ENCODE measurements at places on chromosomes 12 and 14. TPM values are rescaled to one million over a fixed set of nuclear protein-coding genes. Genes with fewer than 3 reads are reported as not detected.

DNA sequence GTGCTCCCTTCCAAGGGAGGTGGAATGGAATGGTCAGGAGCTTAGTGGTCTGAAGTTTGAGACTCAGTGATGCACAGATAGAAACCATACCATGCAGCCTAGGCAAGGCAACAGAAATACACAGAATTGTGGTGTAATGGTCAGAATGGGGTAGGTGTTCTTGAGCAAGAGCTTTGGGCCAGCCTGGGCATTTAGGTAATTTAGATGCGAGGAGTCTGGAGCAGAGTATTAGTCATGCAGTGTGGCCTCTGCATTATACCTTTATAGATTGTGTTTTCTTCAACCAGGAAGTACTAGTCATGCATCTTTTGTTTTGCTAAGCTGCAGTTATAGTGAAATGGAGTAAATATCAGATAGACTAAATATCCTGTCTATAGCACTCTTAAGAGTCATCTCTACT is 118.3 kb downstream of the DAAM1 start:
- no peak for DNase-seq

- no peak for DNase-seq
Measured at GRCh38 chr12:92989715-92990484, 60.8 kb upstream of the EEA1 start.

SMCO2 gene
- not detected for polyA plus RNA-seq

- no peak for DNase-seq
Measured at GRCh38 chr12:128091101-128091720, 175.8 kb upstream of the TMEM132C start.

GRCh38 chr14:53542732-53543131 is 389.6 kb upstream of the DDHD1 start:
- DNase-seq: peak; percentile 50

DNA sequence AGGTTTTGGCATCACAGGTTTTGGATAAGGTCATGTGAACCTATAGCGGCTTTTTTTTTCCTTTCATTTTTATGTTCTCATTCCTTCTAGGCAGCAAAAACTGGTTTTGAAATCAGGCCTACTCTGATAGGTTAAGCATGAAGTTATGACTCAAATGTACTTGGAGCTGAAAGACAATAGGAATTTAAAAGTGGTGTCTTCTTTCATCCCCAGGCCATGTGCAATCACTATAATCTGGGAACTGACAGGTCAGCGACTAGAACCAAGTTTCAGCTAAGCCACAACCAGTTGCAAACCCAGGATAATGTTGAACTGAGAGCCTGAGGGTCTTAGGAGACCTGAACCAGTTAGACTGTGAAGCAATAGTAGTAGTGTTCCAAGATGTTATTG is 74.3 kb downstream of the ANO6 start:
- no peak for DNase-seq

GRCh38 chr14:95068080-95068479 is 89.2 kb downstream of the DICER1 start:
- DNase-seq: no peak

DNA sequence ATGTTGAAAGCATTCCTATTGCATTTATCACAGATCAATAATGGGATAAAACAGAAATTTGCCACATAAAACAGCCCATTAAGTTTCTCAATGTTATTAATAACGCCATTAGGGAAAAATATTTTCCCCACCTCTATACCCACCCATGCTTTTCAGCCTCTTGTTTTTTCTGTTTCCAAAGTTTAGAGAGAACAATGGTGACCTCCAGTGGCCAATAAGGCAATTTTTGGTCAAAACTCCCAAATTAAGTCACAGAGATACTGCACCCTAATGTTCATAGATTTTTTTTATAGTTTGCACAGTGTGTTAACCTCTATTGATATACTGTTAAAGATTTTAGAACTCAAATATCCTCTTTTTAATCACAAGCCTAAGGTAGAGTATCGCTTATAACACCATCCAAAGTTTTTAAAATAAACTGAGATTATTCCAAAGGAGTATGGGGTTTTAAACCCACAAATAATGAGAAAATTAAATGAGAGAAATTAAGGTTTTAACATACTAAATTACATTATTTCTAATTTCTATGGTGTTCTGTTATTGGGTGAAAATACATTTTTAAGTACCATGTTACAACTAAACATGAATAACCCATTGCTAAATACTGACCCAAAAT is 184.7 kb upstream of the DCN start:
- no peak for DNase-seq

DNA sequence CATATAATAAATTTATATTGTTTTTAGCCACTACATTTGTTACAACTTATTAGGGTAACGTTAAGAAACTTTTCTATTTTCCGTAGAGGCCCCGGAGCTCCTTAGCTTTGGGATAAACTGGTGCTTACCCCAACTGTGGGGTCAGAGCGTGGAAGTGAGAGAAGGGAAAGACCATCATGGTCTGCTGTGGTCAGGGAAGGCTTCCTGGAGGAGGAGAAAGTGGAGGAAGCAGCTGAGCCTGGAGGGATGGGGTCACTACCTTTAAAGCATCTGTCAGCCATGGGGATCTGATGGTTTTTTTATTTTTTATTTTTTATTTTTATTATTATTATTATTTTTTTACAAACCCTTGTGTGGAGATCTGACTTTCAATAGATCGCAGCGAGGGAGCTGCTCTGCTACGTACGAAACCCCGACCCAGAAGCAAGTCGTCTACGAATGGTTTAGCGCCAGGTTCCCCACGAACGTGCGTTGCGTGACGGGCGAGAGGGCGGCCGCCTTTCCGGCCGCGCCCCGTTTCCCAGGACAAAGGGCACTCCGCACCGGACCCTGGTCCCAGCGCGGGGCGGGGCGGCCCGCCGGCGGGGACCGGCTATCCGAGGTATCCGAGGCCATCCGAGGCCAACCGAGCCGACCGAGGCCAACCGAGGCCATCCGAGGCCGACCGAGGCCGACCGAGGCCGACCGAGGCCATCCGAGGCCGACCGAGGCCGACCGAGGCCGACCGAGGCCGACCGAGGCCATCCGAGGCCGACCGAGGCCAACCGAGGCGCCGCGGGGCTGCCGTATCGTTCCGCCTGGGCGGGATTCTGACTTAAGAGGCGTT is 1101.2 kb upstream of the TMEM132C start:
- DNase-seq: peak; percentile 27

- no peak for DNase-seq
Measured at GRCh38 chr14:84436528-84436927, 1093.4 kb upstream of the FLRT2 start.

GRCh38 chr12:46149079-46149464 is 119.8 kb downstream of the SLC38A1 start:
- no peak for DNase-seq

- no peak for DNase-seq
Measured at GRCh38 chr12:121085069-121085468, 46.0 kb upstream of the OASL start.

CELA1 gene
- polyA plus RNA-seq: not detected

DNA sequence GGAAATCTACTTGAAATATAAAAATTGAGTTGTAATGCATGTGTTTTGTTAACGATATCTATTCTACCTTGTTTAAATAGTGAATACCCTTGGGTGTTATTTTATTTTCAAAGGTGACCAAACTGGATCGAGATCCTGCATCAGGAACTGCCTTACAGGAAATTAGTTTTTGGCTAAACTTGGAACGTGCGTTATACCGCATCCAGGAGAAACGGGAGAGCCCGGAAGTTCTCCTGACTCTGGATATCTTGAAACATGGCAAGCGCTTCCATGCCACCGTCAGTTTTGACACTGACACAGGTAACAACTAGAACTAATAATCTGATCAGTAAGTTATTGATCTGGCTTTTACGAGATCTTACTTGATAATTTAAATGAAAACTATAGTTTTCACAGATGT is 15.9 kb downstream of the DYNC1H1 start:
- DNase-seq: no peak

SERPINA9 gene
- polyA plus RNA-seq: not detected

GRCh38 chr12:47820631-47821345 is 1.1 kb upstream of the HDAC7 start:
- DNase-seq: no peak

DNA sequence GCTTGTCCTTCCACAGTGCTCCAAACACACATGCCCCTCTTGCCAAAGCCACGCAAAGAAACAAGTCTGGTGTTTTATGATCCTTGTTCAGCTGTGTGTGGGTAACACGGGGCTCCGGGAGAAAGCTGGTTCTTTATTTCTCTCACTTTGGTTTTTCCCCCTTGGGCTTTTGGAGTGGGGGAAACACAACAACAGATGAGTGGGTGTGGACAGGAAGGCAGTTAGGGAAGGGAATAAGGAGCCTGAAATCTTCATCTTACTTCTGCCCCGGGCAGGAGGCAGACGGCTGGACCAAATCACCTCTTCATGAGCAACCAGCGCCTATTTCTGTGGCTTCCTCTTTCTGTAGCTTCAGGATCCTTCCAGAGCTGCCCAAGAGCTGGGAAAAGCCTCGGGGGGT is 218.5 kb downstream of the PHETA1 start:
- DNase-seq: no peak

GRCh38 chr14:59707778-59708561 is 131.4 kb upstream of the CCDC175 start:
- no peak for DNase-seq

DNA sequence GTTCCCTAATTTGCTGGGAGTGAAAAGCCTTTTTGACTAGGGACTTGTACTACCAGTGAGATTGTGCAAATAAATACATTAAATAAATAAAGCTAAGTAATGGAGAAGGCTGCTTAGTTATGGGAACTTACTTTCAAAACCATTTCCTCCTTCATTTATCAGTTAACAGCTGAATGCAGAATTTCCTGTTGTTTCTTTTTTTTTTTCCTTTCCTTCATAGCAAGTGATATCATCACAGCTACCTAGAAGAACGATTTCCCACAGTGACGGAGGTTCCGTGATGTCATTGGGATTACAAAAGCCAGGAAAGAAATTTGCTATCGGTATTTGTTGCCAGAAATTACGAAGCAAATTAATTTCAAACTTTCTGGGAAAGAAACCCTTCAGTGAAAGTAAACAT is 42.1 kb upstream of the SOCS2 start:
- DNase-seq: no peak

DNA sequence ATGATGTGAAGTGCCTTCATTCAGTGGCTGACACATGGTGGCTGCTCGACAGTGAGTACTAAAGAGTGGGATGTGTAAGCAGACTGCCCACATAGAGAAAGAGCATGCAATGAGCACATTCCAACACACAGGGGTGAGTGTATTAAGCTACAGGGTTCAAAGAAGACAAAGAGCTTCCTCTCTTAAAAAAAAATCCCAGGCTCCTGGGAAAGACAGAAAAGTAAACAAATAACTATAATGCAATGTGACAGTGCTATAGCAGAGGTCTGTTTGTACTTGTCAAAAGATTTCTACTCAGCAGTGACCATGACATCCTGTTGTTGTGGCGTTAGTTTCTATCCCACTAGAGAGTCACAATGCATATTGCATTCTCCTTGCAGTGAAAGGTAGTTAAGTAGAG is 12.4 kb upstream of the PCNX1 start:
- no peak for DNase-seq

GLS2 gene
- 0.89 TPM for polyA plus RNA-seq

DNA sequence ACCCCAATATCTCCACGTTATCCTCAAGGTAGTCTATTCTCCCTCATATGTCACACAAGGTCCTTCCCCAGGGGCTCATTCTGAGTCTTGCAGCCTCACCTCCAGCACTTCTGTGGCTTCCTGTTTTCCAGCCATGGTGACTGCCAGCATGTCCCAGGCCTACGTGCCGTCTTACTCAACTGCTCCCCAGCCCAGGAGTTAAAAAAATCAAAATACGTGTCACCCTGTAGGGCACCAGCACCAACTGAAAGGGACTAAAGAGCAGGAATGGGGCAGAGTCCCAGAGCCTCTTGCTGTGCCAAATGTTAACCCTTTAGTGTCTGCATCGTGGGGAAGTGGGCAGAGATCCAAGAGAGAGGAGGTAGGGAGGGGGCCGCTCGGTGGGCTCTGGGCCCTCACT is 37.0 kb upstream of the MED13L start:
- DNase-seq: no peak

STON2 gene
- 46.4 TPM for polyA plus RNA-seq

DNA sequence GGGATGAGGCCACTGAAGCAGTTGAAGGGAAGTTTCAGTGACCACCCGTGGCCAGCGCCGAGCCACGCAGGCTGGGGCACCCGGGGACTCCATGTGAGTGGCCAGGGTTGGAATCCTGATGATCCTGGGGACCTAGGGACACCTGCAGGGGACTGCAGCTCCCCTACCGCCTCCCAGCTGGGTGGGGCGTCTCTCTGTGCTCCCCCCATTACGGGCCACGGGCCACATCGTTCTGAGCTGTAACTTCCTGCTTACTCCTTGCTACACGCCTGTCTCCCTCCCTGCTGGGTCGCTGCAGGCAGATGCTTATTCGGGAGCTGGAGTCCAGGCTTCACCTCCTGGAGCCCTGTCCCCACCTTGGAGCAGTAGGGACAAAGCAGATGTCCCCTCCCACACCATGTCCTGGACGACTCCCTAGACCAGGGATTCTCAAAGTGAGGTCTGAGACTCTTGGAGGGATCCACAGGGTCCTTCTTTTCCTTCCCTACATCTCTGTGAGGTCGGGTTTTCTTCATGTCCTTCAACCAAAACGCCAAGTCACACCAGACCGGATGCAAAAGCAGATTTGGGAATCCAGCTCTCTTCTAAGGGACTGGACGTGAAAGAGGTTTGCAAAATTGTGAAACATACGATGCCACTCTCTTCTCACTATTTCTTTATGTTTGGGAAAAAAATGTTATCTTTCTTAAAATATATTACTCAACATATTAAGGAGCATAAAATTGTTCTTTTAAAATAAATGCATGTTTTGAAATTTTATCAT is 85.9 kb upstream of the NCOR2 start:
- no peak for DNase-seq

DNA sequence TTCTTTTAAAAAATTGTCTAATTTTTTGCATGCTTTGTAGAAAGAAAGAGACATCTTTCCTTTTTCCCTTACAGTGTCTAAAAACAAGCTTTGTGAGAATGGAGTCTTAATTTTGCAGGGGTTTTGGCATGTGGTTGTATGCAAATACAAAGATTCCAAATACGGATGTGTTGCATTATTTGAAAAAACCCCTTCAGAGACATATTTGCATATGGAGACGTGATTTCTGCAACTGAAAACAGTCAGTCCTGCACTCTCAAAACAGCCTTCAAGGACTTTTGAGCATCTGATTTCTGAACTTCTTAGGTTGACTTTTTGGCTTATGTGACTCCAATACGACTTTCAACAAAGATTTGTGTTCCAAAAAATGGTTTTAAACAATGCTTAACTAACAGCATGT is 7.8 kb downstream of the IRAK3 start:
- DNase-seq: no peak

DNA sequence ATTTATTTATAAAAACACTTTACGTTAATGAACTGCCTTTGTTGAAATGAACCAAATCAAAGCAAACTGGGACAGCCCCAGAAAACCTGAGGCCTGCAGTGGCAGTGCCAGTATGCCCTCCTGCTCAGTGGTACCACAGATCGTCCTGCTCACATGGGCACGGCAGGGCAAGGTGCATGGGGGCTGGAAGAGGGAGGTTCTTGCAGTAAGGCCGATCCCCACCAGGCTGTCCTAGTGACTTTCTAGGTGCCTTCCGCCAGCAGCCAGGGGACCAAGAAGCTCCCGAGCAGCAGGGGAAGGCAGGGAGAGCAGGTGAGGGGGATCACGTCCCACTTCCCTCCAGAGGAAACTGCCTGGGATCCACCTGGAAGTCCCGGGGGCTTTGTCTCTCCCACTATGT is 63.9 kb downstream of the TESC start:
- no peak for DNase-seq

- DNase-seq: no peak
Measured at GRCh38 chr12:2891240-2892053, 756 bp downstream of the TULP3 start.

Data from right renal cortex interstitium (tissue), 3 donors.